Stimulated activated CD8-positive, alpha-beta memory T cell treated with anti-CD3 and anti-CD28 coated beads, Interleukin-15, amount 100 ng/mL, for 48 hours (primary cell): ENCODE measurements at places on chromosomes 7 and 10.

GRCh38 chr10:95655571-95656290 lies 780 bp downstream of the ALDH18A1 start:
- DNase-seq = no peak

DNA sequence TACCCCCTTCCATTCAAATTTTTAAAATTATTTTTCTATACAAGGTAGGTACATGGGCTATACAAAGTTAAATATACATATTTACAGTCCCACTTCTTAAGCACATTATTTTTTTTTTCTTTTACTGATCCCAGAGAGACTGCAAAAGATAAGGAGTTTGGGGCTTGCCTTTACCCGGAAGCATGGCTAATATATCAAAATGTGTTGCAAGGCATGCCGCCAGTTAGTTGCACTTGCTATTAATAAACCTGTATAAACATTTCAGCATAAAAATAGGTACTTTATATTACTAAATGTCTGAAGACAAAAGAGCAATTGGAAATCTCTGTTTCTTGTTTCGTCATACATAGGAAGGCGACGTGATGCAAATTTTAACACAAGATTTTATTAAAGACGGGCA lies 21.5 kb upstream of the PDLIM1 start:
- no peak for DNase-seq

- DNase-seq = no peak
Measured at GRCh38 chr7:35617041-35617440, 77.9 kb downstream of the HERPUD2 start.

DNA sequence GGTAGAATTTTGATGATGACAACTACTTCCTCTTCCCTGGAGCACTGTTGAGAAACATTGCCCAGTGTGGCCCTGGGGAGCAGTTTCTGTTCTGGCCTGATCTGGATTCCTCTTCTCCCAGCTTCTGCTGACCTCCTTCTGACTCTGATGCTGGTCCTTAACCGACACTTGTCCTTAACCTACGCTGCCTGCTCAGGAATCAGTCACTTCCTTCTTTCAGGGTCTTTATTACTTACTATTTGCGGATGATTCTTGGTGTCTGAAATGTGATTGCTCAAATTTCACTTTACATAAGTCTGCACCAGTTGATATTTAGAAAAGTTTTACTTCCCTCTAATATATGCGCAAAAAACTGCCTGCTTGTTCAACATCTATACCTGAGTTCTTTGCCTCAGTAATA lies 164.1 kb downstream of the PTEN start:
- DNase-seq = no peak

- DNase-seq = no peak
Measured at GRCh38 chr7:79523436-79523835, 70.0 kb upstream of the MAGI2 start.
